ENCODE measurements at places on chromosomes 7 and 10.

DNA sequence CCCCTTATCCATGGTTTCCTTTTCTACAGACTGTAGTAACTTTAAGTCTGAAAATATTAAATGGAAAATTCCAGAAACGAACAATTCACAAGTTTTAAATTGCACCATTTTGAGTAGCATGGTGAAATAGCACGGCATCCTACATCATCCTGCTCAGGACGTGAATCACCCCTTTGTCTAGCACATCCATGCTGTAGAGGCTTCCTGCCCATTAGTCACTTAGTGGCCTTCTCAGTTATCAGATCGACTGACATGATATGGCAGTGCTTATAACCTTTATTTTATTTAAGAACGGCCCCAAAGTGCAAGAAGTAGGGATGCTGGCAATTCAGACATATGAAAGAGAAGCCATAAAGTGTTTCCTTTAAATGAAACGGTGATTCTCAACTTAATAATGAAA lies 82.7 kb downstream of the CPXM2 start:
- no peak for DNase-seq

DNA sequence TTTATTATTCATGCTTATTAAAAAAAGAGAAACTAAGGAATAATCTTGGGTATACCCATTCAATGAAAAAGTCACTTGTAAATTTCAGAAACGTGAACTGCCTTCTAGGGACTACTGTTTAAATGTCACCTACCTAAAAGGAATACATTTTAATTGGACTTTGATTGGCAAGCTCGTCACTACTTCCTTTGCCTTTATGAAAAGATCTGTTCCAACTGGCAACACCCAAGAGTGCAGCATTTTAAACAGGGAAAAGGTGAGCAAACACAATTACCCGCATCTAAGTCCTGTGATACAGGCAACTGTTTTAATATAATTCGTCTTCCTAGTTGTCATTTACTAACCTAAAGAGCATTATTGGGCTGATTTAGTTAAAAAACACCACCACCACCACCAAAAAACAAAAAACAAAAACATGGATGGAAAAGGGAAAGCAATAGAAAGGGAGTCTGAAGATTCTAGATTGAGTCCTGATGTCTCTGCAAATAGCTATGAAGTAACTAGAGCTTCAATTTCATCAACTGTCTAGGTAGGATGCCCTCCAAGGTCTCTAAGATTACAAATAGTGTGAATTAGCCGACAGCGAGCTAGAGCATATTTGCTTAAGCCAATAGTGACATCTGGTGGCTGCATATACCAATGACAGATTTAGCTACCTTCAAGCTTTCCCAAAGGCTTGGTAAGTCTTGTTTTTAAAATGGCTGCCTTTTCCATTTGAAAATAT lies 33.8 kb upstream of the ICA1 start:
- DNase-seq, result no peak

GRCh38 chr10:48199580-48200377 lies 74.7 kb downstream of the FRMPD2 start:
- DNase-seq, result no peak

DNA sequence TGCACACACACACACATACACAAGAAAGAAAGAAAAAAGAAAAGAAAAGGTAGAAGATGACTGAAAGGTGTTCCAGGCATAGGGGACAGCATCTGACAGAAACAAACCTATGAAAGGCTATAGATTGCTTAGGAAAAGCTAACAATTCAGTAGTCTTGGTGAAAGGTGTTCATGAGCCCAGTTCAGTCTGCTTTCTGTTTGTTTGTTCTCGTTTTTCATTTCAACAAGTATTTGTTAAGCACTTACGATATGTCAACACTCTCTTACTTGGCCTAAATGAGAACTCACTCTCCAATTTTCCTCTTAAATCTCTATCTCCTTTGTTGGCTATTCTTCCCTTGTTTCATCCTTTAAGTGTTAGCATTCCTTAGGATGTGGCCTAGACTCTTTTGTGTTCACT lies 133.2 kb downstream of the GRM8 start:
- no peak for DNase-seq

DNA sequence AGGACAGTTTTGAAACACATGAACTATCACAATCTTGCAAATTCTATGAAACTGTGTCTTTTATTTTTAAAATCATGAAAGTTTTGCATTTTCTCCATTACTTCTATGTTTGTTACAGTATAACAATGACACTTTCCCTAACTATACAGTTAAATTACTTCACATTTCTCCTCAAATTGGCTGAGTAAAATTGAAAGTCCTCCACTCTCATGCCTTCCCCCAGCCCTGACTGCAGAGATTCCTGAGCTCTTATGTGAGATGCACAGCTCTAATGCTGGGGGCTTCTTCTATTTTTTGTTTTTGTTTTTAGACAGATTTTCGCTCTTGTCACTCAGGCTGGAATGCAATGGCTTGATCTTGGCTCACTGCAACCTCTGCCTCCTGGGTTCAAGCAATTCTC lies 22.7 kb upstream of the MAP3K8 start:
- DNase-seq, result no peak

DNA sequence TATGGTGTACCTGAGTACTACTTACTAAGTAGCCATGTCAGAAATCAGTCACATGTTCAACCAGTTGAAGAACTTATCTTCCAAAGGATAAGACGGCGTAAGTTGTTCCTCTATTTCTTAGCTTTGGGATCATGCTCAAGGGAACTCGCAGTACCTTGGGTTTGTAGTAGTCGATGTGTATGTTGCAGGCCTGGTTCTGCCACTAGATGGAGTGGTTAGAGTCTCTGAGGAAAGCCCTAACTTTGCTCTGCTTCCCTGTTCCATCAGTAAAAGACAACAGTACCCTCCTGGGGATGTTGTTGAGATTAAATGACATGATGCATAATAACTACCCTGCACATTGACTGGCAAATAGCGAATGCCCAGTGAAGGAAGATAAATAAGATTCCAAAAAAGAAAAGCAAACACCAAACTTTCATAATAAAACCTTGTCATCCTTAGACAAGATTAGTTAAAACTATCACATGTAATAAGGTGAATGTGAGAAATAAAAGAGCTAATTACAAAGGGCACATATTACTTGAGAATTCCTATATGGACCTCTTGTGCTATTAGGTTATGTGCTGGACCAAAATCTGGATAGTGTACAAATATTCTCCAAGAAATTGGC lies 165.9 kb downstream of the ABCA13 start:
- DNase-seq, result no peak

DNA sequence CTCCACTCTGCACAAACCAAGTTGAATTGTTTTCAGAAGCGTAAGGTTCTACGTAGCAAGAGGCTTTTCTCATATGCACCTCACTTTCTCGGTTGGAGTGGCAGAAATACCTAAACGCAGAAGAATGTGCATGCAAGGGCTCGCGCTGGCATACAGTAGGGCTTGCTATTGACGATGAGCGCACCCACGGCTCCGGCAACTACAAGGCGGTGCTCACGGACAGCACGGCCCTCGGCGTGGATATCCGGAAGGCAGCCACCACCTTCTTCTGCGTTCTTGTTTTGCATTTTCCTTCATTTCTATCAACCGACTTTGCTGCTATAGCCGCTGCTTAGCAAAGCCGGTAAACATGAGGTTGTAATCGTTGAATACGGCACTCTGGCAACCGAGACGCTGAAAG lies 51.1 kb upstream of the UBE3C start:
- no peak for DNase-seq

DNA sequence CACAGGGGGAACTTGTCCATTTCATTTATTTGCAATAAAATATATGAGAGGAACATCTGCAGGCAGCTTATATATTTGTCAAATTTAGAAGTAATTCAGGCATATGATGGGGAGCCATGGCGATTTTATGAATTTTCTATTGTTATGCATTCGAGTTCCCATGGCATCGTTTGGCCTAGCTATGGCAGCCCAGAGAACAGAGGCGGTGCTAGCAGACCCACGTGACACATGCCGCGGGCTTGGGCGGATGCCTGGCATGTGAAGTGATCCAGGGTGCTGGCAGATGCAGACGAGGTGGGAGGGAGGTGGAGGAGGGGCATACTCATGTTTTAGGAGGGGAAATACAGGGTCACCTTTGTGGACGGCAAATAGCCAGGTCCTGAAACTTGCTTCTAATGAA lies 560.0 kb upstream of the GALNT17 start:
- no peak for DNase-seq

GRCh38 chr7:131865911-131866310 lies 309.5 kb upstream of the PODXL start:
- no peak for DNase-seq

- DNase-seq, result no peak
These were observed 26.8 kb downstream of the FAM133B start for GRCh38 chr7:92563345-92563744.

- no peak for DNase-seq
These were observed 425.0 kb upstream of the ETV1 start for GRCh38 chr7:14414274-14414986.

- DNase-seq, result peak; percentile 95
These were observed at the start of gene ZMIZ2 for GRCh38 chr7:44748045-44748947. TSS of gene ZMIZ2 (plus strand) at chr7:44748847. CDS start at chr7:44756250, 7,403 bp downstream.

- DNase-seq, result no peak
These were observed 14.6 kb downstream of the RSBN1L start for GRCh38 chr7:77710861-77711260.

DNA sequence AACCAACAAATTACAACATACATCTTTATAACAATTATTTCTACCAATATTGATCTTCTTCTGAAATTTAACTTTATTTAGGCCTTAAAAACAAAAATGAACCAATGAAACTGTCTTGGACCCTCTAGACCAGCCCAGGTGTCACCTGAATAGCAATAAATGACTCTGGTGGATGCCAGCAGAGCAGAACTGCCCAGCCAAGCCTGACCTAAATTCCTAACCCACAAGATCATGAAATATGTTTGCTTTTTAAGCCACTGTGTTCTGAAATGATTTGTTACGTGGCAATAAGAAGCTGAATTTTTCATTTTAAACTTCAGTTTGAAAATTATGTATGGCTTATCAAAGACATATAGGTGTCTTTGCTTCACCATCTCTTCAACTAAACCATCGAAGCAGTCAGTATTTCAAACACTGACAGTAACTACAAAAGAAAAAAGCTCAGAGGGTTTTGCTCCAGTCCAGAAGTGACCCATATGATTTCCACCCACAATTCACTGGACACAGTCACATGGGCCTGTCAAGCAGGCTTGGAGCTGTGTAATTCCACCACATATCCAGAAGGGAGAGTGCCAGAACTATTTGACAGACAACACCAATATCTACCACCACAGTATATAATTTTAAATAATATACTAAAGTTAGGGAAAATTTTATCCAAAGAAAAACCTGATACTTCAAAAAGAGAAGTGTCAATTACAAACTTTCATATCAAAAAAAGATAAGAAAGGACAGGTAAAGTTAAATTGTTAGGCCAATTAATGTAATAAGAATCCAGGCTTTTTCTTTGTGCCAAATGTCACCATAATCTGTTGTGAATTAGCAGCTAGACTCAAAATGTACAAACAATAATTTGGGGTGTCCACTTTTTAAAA lies 94.5 kb downstream of the KMT2C start:
- no peak for DNase-seq

GRCh38 chr7:140745266-140746058 lies 49.0 kb downstream of the NDUFB2 start:
- DNase-seq, result no peak

DNA sequence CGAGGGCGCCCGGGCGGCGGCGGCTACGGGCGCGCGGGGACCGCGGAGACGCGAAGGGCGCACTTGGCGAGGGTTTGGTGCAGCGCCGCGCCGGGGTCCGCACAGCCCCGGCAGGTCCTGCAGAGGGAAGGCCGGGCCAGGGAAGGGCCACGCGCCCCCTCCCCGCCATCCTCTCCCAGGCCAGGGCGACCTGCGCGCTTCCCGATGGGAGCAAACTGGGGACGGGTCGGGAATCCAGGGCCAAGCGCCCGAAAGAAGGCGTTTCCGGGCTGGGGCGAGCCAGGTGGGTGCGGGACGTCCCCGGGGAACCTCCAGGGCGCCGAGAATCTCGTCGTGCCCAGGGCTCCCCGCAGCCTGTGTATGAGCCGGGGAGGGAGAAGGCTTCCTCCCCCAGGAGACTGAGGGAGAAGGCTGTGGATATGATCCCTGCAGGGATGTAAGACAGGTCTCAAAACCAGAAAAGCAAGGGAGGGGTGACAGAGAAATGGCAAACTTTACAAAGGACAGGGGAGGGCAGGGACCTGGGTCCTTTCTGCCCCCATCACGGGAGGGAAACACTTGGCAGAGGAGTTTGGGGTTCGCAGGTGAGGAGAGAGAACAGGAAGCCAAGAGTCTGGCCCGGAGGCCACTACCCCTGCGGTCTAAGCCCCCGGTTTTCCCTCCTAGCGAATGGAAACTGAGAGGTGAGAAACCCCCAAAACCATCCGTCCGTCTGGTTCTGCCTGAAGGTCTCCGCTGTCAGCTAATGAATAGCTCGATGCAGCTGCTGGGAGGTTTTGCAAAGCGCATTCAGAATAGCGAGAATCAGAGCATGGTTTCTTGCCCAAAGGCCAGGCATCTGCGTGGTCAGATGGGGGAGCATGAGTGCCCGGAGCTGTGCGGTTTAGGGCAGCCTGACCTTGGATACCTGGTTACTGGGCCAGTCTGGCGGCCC lies 674 bp downstream of the AMZ1 start:
- no peak for DNase-seq

GRCh38 chr10:96619796-96620773 lies 33.3 kb upstream of the TM9SF3 start:
- no peak for DNase-seq

GRCh38 chr7:92973974-92974373 lies 137.6 kb upstream of the CDK6 start:
- DNase-seq, result no peak

DNA sequence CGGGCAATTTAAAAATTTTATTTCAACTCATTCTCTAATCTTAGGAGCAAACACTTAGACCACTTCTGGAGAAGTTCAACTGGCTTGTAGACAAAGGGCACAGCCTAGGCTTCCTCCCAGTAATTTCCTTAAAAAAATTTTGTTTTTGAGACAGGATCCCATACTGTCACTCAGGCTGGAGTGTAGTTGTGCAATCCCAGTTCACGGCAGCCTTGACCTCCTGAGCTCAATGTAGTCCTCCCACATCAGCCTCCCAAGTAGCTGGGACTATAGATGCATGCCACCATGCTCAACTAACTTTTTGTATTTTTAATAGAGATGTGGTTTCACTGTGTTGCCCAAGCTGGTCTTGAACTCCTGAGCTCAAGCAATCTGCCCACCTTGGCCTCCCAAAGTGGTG lies 38.4 kb downstream of the BAMBI start:
- no peak for DNase-seq

- DNase-seq, result no peak
These were observed 277.3 kb downstream of the CELF2 start for GRCh38 chr10:11294831-11295450.

DNA sequence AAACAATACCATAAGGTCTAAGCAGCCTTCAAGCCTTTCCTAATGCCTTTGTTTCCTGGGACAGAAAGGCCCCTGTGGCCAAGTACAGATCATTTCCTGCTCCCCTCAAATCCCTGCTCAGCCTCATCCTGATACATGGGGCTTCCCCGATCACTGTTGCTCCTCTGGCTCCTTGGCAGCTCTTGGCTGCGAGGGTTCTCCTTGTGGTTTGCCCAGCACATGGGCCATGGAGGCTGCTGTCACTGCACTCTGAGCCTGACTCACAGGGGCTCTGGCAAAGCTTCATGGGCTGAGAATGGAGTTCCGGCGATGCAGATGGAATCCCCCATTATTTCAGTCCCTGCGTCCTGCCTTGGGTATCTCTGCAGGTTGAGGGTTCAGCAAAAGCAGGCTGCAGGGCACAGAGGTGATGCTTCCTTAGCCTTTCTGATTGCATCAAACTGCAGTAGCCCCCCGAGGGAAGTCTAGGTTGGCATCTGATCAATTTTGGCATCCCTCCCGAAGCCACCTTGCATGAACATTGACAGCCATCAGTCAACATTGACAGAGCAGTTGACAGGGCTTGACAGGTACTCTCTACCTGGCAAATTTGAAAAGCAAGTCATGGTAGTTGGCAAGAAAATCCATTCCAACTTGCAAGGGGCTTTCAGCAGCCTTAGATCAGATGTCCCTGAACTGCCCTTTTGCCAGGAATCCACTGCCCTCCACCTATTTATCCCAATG lies 168.6 kb downstream of the GFRA1 start:
- no peak for DNase-seq

Measured in dorsolateral prefrontal cortex (tissue), 122 donors.